ENCODE measurements at places on chromosomes 7 and 10.

DNA sequence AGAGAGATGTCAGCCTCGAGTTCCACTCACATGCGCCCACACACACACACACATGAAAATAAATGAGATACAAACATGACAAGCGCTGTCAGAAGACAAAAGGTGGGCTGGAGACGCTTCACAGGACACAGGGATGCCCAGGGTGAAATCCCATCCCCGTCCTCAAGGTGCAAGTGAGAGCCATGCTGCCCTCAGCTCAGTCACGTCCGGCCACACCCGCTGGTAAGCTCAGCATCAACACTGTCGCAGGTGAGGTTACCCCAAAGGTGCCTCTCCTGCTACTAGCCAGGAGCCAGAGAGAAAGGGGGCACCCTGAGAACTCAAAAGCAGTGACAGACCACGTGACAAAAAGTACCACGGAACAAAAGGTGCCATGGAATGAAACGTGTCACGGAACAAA lies 22.2 kb downstream of the PITRM1 start:
- DNase-seq: no peak

DNA sequence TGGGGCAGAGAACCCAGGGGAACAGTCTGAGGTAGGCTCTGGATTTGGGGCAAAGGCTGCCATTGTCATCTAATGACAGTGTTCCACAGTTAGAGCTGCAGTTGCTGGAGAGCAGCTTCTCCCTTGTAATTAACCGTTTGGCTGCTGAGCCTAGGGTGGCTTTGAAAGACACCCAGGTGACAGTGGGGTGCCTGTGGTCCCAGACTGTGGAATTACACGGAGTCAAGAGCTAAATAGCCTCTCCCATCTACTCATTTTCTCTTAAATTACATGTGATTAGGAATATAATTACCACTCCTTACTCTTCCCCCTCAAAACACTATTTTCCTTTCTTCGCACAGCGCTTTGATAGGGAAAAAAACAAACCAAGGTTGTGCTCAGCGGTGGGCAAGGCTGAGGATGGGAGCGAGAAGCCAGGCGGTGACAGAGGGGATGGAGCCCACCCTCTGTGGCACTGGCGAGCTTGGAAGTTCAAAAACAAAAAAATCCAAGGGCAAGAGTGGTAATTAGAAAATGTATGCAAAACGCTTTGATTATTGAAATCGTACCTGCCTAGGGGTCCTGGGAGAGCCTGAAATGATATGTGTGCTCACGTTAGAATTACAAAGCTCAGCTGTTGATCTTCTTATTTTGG lies 44.1 kb downstream of the BAMBI start:
- DNase-seq: no peak

- DNase-seq: no peak
Observed at GRCh38 chr7:42831006-42831717, 80.7 kb downstream of the C7orf25 start.

- no peak for DNase-seq
Observed at GRCh38 chr10:18402853-18403252, 248.5 kb downstream of the NSUN6 start.

DNA sequence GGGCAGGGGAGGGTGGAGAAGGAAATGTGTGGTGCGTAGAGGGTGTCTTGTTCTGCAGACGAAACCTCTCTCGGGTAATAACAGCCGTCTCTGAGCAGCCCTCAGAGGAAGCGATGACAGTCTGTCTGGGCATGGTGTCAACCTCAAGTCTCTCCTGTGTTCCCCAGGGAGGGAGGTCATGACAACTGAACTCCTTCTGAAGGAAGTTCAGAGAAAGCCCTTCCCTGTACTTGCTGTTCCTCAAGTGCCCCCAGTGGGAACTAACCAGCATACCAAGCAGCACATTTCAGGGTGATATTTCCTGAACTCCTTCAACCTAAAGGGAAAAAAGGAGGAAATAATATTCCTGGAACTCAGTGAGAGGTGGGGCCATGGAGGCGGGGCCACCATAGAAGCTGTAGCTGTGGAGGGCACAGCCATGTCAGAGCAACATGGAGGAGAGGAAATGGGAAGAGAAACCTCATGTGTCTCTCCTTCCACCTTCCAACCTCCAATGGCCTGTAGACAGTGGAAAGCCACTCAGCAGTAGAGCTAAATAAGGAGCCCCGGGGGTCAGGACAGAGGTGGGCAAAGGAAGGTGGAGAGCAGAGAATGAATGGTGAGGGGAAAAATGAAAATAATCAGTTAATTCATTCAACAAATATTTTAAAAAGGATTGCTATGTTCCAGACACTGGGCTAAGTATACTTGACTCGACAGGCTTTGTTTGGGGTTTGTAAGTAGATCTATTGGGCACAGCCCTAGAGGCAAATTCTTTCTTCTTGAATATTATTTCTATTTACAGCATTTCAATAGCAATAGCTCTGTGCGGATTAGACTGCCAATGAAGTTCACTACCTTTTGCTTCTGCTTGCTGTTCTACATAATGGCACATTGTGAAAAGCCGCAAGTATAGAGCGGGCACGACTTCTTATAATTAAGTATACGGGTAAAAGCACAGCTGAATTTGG lies 61.0 kb upstream of the AOAH start:
- DNase-seq: peak; percentile 99

DNA sequence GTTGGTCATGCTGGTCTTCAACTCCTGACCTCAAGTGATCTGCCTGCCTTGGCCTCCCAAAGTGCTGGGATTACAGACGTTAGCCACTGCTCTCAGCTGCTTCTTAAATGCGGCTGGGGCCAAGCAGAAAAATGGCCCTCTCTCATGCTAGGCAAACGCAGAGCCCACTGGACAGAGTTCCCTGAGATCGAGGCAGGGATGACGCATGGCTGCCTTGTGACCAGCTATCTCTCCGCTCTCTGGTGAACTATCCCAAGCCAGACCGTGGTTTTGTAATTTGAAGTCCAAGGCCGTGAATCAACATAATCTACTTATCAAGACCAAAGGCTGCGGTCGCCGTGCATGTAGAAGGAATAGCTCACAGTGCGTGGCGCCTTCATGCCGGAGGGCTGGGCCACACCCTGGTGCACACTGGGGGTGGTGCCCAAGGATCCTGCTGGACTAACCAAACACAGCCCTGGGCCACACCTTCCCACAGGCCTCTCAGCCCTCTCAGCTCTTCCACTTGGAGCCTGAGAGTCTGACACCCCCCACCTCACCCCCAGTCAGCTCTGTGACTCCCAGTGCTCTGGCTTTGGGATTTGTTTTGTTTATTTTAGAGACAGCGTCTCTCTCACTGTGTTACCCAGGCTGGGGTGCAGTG lies 88.1 kb upstream of the CUX1 start:
- DNase-seq: peak; percentile 88

DNA sequence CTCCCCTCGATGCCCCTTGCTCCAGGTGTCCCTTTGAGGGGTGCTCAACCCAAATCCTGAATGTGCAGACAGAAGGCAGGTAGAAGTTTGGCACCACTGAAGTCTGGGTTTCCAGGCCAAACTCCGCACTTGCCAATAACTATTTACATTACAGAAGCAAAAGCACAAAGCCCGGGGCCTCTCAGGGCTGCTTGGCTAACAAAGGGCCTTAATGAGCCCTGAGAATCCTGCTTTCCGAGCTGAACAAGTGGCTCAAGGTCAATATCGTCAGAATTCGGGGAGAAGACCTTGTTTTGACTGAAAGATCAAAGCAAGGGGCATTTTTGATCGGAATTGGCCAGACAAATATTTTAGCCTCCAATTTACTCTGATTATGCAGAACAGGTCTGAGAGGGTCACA lies 189.9 kb downstream of the HERPUD2 start:
- no peak for DNase-seq

GRCh38 chr10:124225029-124225466 lies 131.7 kb upstream of the CHST15 start:
- no peak for DNase-seq

DNA sequence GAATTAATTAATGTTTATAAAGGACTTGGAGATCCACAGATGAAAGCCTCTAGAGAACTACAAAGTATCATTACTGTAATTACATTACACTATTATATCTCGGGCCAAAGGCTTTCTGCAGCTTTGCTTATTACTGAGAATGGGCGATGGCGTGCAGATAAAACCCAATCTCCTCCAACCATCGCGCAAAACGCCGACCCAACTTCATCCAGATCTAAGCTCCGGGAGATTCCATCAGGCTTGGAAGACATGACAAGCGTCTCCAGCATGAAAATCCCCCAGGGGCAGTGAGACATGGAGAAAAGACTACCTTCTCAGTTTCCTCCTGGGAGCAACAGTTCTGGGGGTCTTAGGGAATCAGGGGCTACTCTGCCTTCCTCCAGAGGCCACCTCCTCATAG lies 42.2 kb upstream of the CUX1 start:
- no peak for DNase-seq

GRCh38 chr7:22776964-22777363 lies 45.7 kb downstream of the TOMM7 start:
- DNase-seq: no peak

DNA sequence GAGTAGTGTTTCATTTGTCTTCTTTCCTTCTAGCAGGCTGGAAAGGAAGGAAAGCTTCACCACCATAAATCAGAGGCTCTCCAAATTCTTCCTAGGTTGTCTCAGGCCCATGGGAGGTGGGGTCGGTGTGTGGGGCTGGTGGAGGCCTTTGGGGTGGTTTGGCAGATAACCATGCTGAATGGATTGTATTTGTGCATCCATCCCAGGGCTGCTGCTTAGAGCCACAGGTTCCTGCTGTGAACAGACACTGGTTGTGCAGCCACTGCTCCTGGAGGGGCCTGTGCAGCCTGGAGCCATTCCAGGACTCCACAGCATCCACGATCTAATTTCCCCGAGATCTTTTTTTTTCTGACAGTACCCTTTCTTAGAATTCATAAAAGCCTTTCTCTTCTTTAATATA lies 741.8 kb downstream of the SUGCT start:
- DNase-seq: no peak

- no peak for DNase-seq
Observed at GRCh38 chr10:75772153-75772887, 340.9 kb downstream of the LRMDA start.

DNA sequence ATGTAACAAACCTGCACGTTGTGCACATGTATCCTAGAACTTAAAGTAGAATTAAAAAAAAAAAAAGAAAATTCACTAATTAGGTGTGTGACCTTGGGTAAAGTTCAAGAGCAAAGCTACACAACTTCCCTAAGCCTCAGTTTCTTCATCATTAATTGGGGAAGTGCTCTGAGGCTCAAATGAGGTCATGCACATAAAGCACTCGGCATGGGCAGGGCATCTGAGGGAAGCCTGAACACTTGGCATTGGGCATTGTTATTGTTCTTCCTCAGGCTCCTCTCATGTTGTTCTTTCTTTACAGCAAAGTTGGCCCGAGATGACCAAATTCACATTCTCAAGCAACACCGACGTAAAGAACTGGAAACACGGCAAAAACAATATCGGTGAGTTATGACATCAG lies 21.5 kb downstream of the ALOX5 start:
- DNase-seq: no peak

GRCh38 chr10:68139448-68140272 lies 30.4 kb downstream of the MYPN start:
- DNase-seq: no peak

DNA sequence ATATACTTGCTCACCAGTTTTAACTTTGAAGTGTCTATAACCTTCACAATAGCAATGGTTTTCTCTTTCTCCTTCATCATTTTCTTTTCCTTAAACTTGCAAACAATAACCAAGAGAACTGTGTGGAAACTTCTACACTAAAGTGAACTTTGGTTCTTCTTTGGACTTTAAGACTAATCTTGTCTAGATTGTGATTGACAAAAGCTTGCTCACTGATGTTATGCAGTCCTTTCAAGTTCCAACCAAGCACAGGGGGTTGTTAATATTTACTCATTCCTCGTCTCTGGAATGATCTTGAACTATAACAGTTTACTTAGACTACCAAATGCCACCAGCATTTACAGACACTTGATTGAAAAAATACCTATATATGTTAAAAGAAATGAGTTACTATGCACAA lies 62.4 kb downstream of the TFEC start:
- no peak for DNase-seq

DNA sequence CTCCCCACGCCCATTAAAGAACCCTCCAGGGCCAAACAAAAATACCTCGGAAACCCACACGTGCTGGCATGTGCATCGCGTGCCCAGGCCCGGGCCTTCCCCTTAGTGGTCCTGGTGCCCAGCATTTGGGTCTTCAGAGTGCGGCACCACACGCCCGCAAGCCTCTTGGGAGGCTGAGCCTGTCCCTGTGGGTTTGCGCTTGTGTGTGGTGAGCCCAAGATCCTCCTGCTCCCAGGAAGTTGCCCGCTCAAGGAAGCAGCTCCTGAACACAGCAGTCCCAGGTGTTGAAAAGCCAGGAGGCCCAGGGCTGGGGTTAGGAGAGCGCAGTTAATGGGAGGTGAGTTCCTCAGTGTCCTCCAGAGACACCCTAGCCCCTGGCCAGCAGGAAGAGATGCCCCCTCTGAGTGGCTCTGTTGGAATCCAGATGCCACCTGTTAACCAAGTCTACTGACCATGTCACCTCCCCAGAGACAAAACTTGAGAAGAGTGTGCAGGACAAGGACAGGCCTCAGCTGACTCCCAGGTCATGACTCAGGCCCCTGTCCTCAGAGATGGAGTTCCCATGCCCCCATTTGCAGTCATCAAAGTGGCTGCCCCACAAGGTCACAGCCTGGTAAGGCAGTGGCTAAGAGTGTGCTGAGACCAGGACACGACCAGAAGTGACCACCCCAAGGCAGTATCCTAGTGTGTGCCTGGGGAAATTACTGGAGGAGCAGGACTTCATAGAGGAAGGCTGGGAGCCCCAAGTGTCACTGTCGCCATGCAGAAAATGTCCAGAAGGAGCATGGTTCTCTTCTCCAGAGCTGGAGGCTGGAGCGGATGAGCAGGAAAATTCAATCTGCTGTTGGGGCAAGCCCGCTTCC lies 5.2 kb downstream of the FZD9 start:
- no peak for DNase-seq

DNA sequence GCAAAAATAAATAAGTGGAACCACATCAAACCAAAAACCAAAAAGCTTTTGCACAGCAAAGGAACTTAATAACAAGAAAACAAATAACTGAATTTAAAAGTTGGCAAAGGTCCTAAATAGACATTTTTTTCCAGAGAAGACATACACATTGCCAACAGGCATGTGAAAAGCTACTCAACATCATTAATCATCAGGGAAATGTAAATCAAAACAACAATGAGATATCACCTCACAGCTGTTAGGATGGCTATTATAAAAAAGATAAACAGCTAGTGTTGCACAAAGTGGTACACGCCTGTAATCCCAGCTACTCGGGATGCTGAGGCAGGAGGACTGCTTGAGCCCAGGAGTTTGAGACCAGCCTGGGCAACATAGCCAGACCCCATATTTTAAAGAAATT lies 2.2 kb upstream of the SUN3 start:
- no peak for DNase-seq

GRCh38 chr10:46236941-46237681 lies 49.7 kb upstream of the ANTXRL start:
- DNase-seq: no peak

DNA sequence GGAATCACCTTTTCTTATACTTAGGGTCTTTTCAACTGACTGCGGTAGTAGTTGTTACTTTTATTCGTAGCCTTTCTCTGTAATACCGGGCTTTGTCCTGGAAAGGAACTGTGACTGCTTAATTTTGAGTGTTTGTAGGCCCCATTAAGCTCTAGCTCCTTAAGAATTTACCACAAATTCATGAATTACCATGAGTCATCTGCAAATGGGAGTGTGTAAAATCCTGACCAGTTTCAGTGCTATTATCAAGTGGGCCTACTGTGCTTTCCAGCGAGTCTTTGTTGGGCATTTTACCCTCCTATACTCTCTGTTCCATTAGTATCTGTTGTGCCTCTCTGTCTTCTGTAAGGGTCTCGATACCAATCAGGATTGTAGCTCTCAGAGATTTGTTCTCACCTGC lies 49.7 kb downstream of the ZMYND11 start:
- DNase-seq: no peak

- no peak for DNase-seq
Observed at GRCh38 chr10:128318913-128319312, 192.7 kb upstream of the MKI67 start.
